H9 (cell line): ENCODE measurements at places on chromosomes 3 and 15. TPM values are rescaled to one million over a fixed set of nuclear protein-coding genes. Genes with fewer than 3 reads are reported as not detected.

DNA sequence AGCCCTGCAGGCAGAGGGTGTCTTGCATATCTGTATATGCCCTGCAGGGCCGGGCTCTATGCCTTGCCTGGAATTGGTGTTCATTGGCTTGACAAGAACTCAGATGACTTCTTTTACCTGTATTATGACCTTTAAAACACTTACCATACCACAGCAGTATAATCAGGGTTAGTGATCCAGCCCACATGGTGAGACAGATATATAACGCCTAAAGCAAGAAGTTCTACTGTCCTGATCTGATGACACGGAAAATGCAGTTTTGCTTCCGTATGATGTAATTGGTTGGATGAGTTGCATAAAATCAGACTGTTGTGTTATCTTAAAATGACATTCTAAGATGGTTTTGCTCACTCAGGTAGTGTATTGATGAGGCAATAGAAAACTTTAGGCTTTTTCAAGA is 9.4 kb downstream of the CCDC174 start:
- DNase-seq: no peak

- no peak for DNase-seq
Observed at GRCh38 chr3:123876858-123877257, 7.3 kb downstream of the MYLK start.

- DNase-seq: no peak
Observed at GRCh38 chr15:56082263-56082761, 88.9 kb upstream of the NEDD4 start.

The COPG1 gene
- 142 and 147 TPM in 2 replicates for total RNA-seq

- DNase-seq: peak; percentile 83
Observed at GRCh38 chr3:10753964-10754363, 62.1 kb upstream of the SLC6A11 start.

GRCh38 chr3:152243301-152243711 is 25.4 kb upstream of the MBNL1 start:
- DNase-seq: no peak

The IRAK2 gene
- total RNA-seq: 0.37 and 0.61 TPM in 2 replicates

- no peak for DNase-seq
Observed at GRCh38 chr3:76122007-76122406, 336.7 kb upstream of the ZNF717 start.

DNA sequence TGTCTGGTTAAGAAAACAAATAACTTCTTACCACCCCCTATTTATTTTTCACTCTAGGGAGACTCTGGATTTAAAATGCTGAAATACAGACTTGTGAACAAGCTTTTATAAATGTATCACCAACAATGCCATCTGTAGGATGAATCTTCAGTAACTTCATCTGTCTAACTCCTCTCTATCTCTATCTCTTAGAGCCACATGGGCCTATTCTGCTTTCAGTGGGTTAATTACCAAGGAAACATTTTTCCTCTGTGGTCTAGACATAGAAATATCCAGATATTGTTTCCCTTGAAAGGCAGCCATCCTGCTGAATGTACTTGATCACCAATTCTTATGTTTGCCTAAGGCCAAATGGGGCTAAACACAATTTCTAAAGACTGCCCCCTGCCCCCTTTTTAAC is 167.6 kb upstream of the COL8A1 start:
- DNase-seq: no peak

GRCh38 chr15:70488002-70488605 is 275.3 kb downstream of the UACA start:
- DNase-seq: peak; percentile 75

DNA sequence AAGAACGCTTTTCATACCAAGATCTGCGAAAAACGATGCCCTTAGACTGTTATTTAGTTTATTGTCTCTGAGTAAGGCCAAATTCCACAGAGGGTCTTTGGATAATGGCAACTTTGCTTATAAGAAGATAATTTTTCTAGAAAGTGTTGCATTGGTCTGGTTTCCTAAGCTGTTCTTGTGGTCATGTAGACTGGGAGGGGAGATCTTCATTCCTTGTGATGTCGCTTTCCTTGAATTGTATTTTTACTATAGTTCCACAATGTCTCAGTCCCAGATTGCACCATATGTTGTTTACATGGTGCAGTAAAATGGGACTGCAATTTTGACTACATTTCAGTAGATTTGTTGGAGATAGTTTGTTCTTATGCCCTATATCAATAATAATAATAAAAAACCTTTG is 28.8 kb upstream of the ST3GAL6 start:
- DNase-seq: no peak

DNA sequence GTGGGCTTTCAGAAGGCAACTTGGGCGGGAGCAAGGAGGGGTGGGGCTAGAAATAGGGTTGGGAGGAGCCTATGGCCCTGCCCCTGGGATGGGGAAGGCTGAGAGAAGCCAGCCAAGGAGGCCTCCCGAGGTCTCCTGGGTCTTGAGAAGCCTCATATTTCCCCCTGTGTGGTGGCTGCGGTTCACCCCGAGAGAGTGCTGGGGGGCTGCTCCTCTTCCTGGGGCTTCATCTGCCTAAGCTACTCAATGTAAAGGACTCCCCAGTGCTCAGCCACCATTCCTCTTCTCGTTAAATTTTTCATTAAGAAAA is 174.3 kb downstream of the SMAD6 start:
- no peak for DNase-seq

- no peak for DNase-seq
Observed at GRCh38 chr15:57327985-57328471, 48.3 kb upstream of the CGNL1 start.

The AGBL1 gene
- not detected in 2 replicates for total RNA-seq

- DNase-seq: no peak
Observed at GRCh38 chr3:62956411-62956810, 81.2 kb upstream of the CADPS start.

- no peak for DNase-seq
Observed at GRCh38 chr3:138078901-138079344, 36.5 kb downstream of the DZIP1L start.

The BNC1 gene
- not detected in 2 replicates for total RNA-seq

The DUOXA1 gene
- 1.2 and 1.3 TPM in 2 replicates for total RNA-seq

- DNase-seq: no peak
Observed at GRCh38 chr3:193746832-193747231, 153.8 kb downstream of the OPA1 start.
